ENCODE measurements at places on chromosomes 6 and 20.

DNA sequence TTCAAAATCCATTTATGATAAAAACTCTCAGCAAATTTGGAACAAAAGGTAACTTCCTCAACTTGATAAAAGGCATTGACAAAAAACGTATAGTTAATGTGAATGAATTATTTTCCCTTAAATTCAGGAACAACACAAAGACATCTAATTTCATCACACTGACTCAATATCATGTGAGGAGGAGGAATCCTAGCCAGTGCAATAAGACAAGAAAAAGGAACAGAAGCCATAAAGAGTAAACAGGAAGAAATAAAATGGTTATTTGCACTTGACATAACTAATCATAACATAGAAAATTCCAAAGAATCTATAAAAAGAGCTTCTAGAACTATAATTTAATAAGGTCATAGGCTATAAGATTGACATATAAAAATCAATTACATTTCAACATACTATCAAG, 31.4 kb downstream of the CHD6 start:
- DNase-seq: no peak

DNA sequence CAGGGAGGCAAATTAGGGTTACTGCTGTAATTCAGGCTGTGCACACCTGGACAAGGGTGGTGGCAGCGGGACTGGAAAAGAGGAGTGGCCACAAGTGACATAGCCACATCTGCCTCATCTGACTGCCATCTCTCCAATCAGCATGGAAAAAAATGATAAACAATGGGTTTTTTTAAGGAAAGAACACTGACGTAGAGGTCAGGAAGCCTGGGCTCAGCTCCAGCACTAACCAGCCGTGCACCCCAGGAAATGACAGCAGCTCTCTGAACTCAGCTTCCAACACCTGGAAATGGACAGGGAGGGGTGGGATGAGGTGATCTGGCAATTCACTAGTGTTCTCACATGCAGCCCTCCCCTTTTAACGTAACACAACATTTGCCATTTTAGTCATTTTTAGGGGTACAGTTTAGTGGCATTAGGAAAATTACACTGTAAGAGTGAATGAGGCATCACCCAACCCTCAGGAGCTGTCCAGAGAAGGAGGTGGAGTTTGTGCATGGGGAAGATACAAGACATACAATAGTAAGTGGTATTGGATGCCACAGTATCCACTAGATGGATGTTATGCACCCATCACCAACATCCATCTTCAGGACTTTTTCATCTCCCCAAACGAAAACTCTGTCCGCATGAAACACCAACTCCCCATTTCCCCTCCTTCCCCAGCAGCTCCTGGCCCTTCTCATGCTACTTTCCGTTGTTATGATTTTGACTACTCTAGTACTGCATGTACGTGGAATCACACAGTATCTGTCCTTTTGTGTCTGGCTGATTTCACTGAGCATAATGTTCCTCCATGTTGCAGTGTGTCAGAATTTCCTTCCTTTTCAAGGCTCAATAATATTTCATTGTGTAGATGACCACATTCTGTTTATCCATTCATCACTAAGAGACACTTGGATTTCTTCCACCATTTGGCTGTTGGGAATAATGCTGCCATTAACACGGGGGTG, 215.5 kb upstream of the ECI2 start:
- DNase-seq: no peak

DNA sequence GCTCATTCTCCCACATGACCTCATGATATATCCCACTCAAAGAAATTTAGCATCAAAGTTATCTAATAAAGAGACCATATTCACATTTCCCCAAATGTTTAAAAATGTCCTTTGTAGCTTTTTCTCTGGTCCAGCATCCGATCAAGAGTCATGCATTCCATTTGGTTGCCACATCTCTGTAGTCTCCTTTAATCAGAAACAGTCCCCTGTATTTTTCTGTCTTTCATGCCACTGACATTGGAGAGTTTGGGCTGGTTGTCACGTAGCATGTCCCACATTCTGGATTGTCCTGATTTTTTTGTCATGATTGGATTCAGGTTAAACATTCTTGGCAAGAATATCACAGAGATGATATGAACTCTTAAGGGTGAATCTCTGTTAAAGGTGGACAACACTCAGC, 55.7 kb downstream of the SNX5 start:
- DNase-seq: no peak

DNA sequence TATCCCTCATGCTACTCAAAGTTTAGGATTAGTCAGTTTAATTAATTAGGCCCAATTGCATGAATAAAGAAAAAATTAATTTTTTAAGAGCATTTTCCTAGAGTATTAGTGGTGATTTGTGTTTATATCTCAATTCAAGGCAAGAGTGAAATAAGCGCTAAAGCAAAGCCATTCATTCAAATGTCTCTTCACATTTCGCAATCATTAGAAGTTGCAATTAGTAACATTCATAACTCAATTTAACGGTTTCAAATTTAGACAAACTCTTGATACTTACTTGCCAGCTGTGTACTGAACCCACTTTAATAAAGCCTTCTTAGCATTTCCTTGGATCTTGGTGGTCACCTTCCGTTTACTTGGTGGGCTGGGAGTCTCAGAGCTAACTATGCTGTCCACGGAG, 127.2 kb downstream of the SYNE1 start:
- DNase-seq: no peak

GRCh38 chr20:20761301-20761700, 48.9 kb upstream of the RALGAPA2 start:
- no peak for DNase-seq

- DNase-seq: no peak
These were observed 37.1 kb downstream of the GINS1 start for GRCh38 chr20:25444556-25444955.

- no peak for DNase-seq
These were observed 47.4 kb downstream of the TCP11 start for GRCh38 chr6:35093783-35094182.

- no peak for DNase-seq
These were observed 41.3 kb downstream of the FRK start for GRCh38 chr6:116019428-116019827.

GRCh38 chr6:41939176-41939847, 2.3 kb downstream of the CCND3 start:
- DNase-seq: peak; percentile 64

GRCh38 chr6:169450097-169450496, 196.5 kb upstream of the THBS2 start:
- DNase-seq: no peak

- DNase-seq: no peak
These were observed 8.4 kb downstream of the FAM120B start for GRCh38 chr6:170314983-170315382.

GRCh38 chr20:53059848-53060247, 87.7 kb downstream of the TSHZ2 start:
- no peak for DNase-seq

GRCh38 chr20:8139899-8140298, 7.8 kb downstream of the PLCB1 start:
- DNase-seq: no peak

GRCh38 chr6:20001286-20001685, 164.1 kb downstream of the ID4 start:
- no peak for DNase-seq

- no peak for DNase-seq
These were observed 1.0 kb upstream of the RBM24 start for GRCh38 chr6:17280138-17280537.

- no peak for DNase-seq
These were observed 13.8 kb downstream of the BMP7 start for GRCh38 chr20:57252559-57253162.

GRCh38 chr20:21703717-21704407, 1.6 kb upstream of the PAX1 start:
- DNase-seq: no peak

GRCh38 chr20:54820392-54820791, 345.0 kb downstream of the DOK5 start:
- no peak for DNase-seq

- no peak for DNase-seq
These were observed 8.9 kb downstream of the ABRACL start for GRCh38 chr6:139037490-139037889.

DNA sequence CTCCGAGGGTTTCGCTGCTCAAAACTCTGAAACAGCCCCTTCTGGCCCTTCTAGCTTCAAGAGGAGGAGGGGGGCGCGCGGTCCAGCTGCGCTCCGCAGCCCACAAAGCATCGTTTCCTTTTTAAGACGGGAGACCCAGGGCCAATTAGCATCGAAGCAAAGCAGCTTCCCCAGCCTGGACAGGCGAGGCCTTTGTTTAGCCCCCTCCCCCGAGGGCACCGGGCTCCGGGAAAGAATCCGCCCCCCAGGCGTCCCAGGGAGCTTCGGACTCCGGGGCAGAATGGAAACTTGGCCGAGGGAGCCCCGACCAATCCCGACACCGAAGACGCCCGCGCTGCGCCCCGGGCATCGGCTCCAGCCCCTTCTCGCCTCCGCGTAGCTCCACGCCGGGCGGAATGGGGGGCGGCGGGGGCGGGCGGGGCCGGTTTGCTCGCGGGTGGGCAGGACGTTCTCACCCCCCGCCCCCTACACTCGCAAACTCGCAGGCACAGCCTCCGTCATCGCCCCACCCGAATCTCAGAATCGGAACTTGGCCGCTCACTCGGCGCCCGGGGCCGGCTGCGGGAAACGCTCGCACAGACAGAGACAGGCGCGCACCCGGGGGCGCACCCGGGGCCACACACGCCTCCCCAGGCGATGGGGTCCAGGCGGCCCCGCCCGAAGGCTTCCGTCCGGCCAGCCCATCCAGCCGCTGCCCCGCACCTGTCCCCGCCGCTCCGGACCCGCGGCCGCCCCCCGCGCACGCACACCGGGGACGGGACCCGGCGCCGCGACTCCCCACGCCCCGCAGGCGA, 628 bp downstream of the NKAIN4 start:
- no peak for DNase-seq

DNA sequence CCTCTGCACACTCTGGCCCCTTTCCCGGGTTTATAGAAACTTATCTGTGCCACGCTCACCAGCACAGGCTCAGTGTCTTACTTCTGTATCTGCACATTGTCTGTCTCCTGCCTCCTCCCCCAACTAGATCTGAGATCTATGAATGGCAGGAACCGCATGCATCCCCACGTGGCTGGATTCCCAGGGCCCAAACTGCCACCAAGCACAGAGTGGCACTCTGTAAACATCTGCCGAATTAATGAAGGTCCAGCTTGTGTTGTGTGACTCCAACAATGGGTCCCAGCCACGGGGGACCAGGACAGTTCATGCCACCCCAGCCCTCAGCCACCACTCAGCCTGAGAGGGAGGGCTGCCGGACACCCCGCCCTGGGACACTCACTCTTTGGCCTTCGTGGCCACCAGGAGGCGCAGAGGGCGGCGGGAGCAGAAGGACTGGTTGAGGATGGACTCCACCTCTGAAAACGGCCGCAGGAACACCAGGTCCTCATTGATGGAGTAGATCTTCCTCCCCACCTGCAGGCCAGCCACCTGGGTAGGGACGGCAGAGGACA, 171.1 kb downstream of the PREX1 start:
- DNase-seq: no peak

DNA sequence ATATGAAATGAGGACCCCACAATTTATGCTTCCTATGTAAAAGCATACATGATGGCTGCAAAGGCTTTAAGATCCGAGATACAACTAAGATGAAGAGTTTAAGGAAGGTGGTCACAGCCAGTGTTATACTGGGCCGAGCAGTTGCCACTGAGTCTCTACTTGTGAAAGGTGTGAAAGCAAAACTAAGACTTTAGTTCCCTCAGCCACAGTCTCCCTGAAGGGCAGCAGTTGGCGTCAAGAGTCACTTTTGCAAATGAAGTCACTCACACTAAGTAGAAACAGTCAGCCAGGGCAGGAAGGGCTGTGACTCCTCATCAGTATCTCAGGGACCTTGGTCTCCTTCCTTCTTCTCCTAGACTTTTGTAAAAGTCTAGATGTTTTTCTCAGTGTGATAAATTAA, 191.6 kb upstream of the MCHR2 start:
- DNase-seq: peak; percentile 21
